ENCODE measurements at places on chromosomes 7 and 10.
A peak's percentile ranks its signal among the peaks of the same experiment; 100 is the strongest.

- DNase-seq = no peak
These were observed 88.4 kb downstream of the CARD11 start for GRCh38 chr7:2955269-2955668.

DNA sequence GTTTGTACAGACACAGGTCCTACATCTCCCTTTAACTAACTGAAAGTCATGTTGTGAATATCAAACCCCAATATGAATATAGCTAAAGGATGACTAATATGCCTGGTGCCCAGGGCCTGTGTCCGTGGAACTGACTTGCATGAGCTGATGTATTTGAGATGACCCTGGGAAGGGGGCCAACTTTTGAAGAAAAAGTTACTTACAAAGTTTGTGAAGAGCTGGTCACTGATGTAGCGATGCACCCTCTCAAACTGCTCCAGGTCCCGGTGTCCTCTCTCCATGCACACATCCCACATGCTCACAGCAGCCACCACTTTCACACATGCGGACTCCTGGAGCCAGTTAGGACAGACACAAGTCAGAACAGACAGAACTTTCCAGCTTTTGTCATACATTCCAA is 106.2 kb downstream of the ABCC2 start:
- no peak for DNase-seq

DNA sequence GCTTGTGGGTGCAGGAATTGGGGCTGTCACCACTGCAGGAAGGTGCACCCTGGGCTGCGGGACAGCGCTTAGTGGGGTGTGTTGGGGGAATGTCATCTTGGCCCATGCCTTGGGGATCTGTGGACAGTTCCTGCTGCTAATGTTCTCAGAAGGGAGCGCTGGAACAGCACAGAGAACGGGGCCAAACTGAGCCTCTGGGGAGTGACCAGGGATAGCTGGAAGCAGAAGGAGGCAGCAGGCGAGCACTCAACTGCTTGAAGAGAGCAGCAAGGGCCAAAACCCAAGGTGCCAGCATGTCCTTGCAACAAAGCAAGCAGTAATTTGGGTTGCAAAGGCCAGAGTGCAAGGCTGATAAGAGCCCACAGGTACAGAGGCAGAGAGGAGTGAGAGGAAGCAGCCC is 31.3 kb upstream of the WDFY4 start:
- DNase-seq = no peak

- DNase-seq = no peak
These were observed 271.7 kb downstream of the BICC1 start for GRCh38 chr10:58784361-58784760.

GRCh38 chr10:110275128-110275729 is 29.5 kb downstream of the SMNDC1 start:
- no peak for DNase-seq

GRCh38 chr10:12353399-12354242 is 4.3 kb downstream of the CAMK1D start:
- no peak for DNase-seq

DNA sequence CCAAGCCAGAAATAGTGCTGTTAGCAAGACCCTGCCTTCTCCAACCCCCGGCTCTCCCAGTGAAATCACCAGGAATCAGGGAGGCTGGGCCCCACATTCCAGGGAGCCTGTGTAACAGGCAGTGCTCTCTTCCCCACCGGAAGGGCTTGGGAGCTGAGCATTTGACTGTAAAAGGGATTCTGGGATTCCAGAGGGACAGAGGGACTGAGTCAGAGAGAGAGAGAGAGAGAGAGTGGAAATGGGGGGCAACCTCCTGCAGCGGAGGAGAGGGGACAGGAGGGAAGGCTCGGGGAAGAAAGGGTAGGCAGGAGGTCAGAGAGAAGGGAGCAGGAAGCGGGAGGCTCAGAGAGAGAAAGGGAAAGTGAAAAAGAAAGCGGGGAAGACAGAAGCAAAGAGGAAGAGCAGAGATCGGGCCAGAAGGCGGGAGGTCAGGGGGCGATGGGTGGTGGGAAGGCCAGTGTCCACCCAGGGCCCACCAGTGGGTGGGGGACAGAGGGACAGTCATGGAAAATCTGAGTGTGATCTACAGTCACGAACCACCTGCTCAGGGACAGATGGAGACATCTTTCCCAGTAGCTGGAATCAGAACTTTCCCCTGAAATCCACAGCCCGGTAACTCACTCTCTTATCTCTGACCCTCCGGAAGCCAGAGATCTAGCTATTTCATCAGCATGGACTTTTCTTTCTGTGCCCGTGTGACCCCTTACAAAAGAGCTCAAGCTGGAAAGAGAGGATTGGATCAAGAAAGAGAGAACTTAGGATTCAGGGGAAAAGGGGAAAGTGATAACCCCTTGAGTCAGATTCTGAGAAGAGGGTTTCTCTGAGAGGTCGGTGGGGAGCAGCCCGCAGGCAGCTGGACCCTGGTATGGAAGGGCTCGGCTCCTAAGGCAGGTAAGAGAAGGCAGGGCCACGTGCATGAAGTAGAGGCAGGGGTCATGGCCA is 4.6 kb upstream of the SERPINE1 start:
- DNase-seq = no peak

DNA sequence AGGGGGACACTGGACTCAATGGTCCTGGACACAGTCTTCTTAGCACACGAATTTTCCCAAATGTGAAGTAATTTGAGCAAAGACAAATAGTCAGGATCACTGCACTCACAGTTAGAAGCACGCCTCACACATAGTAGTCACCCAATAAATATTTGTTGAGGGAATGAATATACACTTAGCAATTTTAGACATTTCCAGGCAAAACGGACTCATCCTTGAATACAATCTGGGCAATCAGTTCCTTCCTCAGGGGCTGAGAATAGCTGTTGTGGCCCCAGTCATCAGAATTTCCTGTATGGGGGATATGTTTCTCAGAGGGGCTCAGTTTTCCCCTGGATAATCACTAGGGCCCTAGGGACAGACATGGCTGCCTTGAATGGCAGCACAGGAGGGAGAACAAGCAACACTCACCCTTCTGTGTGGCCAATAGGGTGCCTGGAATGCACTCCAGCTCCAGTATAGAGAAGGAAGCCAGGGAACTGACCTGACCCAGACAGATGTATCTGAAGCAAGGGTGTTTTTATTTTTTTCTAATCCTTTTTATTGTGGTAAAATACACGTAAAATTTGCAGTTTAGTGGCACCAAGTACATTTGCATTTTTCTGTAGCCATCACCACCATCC is 282.7 kb upstream of the ZNF32 start:
- DNase-seq = no peak

DNA sequence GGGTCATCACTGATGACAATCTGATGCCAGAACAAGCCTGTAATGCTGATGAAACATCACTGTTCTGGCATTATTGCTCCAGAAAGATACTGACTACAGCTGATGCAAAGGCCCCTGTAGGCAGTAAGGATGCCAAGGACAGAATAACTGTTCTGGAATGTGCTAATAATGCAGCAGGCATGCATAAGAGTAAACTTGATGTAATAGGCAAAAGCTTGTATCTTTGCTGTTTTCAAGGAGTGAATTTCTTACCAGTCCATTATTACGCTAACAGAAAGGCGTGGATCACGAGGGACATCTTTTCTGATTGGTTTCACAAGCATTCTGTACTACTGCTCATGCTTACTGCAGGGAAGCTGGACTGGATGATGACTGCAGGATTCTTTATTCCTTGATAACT is 18.7 kb downstream of the LCOR start:
- DNase-seq = no peak

DNA sequence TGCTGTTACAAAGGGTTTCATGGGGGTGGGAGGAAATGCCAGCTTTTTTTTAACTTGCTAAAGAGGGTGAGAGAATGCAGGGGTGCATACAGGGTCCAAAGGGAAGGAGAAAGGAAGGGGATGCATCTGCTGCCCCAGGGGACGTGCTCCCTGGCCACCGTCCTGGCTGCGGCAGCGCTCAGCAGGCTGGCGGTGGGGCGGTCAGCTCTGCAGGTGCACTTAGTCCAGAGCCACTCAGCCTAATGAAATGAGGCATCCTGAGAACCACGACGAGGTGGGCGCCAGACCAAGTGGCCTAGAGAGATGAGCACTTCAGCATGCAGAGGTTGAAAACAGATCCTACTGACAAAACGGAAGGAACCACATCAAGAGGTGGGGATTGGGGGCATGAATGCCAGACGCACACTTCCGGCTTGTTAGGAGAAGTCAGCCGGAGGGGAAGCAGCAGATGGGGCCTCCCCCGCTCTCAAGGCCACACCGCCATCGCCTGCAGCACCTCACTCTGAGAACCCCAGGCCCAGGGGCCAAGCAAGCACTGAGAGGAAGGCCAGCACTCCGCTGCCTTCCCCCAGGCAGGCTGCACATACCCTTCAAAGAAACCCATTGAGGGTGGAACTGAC is 94.5 kb downstream of the MAD1L1 start:
- peak; percentile 24 for DNase-seq

GRCh38 chr10:116538456-116538855 is 7.3 kb upstream of the PNLIP start:
- no peak for DNase-seq

- no peak for DNase-seq
These were observed 12.1 kb downstream of the TFR2 start for GRCh38 chr7:100629117-100629716.

DNA sequence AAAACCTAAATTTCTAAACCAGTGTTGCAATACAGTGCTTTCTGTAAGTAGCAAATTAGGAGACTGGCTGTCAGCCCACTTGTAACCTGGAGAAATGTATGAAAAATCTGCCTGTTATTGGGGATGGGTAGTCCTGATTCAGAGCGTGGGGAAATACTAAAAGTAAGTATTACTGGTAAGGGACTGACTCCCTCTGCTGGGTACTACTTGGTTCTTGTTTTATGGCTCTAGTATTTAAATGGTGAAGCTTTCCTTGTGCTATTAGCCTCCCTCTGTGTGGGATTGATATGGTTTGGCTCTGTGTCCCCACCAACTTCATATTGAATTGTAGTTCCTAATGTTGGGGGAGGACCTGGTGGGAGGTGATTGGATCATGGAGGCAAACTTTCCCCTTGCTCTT is 886.1 kb downstream of the SORCS1 start:
- DNase-seq = no peak

DNA sequence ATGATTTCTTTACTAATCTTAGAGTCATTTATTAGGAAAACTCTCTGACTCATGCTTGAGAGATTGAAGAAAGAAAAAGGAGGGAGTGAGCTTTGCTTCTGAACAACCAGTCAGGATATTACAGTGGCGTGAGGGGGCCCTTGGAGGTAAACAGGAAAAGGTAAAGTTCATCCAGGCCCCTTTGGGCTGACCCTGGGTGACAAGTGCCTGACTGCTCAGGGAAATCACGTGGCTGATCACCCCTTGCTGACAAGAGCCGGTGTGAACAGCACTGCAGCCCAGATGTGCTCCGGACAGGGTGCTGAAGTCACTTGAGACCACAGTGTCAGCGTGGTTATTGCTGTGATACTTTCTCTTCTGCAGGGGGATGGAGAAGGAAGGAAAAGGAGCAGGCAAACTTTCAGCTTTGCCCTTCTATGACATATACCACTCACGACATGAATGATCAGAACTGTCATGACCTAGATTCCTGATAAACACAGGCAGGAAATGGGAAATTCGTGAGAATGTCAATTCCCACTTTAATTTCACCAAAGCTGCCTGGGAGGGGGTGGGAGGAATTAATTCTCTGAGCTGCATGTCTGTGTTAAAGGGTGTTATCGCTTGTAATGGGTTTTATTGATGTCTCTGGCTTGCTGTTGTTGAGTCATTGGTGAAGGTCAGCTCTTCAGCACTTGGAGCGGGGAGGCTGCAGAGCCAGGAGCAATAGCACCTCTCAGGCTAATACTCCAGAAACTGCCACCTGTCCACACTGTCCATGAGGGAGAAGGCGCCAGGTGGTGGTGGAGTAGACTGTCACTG is 139.8 kb upstream of the AOAH start:
- peak; percentile 9 for DNase-seq

GRCh38 chr10:8403711-8404371 is 349.4 kb downstream of the GATA3 start:
- DNase-seq = no peak

DNA sequence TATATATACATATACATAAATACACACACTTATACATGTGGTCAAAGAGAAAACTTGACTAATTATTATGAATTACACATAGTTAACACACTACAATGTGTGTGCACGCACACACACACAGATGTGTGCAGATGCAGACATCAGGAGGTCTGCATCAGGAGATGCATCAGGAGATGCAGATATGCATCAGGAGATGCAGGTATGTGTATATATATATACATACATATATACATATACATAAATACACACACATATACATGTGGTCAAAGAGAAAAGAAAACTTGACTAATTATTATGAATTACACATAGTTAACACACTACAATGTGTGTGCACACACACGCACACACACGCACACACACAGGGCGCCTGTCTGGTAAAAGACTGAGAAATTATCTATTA is 31.3 kb upstream of the MDFIC start:
- DNase-seq = no peak

GRCh38 chr10:112002206-112002605 is 181.4 kb downstream of the GPAM start:
- no peak for DNase-seq
